ENCODE measurements at places on chromosomes 6 and 20.

- no peak for DNase-seq
Observed at GRCh38 chr6:88298066-88298845, 132.1 kb upstream of the CNR1 start.

DNA sequence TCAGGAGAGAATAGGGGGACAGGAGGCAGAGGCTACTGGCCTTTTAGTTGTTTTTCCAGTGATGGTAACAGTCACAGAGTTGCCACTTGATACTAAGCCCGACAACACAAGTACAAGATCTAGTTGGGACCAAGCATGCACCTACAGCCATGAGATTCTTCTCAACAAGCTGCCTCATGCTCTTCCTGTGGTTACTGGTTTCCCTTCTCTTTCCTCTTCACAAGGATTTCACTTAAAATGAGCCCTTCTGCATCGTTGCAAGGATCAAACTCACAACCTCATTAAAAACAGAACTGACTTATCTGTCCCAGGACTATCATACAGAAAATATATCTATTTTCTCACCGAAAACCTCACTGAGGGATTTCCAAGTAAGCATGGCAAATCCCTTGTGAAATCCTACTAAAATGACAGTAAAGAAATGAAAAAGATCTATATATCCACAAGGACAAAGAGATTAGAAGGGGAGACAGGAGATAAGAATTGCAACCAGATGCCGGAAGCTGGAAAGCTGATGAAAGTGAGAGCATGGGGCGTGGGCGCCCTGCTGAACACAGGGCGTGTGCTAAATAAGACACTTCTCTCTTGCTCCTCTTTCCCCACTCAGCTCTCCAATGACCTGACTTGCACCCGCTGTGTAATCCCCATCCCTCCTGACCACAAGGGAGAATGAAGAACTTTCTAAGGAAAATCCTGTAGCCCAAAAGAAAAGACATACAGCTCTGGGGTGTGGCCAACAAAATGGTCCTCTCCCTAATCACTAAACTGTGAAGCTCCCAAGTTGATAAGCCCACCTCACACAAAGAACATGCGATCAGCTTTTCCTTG, 13.4 kb downstream of the MTFR2 start:
- DNase-seq: no peak

DNA sequence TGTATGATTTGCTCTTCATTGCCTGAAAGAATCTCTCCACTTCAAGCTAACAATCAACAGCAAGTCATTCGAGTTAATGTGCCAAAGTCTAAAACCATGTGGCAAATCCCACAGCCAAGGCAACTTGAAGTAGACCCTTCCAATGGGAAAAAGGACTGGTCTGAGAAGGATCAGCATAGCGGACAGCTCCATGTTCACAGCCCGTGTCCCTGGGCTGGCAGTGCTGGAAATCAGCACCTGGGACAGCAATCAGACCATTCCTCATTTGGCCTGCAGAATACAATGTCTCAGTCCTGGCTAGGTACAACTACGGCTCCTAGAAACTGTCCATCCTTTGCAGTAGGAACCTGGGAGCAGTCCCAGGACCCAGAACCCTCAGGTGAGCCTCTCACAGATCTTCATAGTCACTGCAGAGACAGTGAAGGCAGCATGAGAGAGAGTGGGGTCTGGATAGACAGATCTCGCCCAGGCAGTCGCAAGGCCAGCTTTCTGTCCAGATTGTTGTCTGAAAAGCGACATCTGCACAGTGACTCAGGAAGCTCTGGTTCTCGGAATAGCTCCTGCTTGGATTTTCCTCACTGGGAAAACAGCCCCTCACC, 1.1 kb downstream of the GJA10 start:
- no peak for DNase-seq

DNA sequence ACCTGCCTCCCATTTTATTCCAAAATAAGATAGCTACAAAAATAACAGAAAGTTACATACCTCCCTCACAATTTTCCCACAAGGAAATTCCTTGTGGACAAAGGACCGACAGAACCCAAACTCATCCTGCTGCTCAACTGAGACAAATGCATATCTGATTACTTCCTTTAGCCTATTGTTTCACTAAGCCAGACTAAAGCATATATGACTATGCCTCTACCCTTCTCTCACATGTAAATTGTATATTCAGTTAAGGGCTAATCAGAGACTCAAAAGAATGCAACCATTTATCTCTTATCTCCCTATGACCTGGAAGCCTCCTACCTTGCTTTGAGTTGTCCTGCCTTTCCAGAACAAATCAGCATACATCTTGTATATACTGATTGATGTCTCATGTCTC, 72.1 kb downstream of the MANEA start:
- DNase-seq: no peak

DNA sequence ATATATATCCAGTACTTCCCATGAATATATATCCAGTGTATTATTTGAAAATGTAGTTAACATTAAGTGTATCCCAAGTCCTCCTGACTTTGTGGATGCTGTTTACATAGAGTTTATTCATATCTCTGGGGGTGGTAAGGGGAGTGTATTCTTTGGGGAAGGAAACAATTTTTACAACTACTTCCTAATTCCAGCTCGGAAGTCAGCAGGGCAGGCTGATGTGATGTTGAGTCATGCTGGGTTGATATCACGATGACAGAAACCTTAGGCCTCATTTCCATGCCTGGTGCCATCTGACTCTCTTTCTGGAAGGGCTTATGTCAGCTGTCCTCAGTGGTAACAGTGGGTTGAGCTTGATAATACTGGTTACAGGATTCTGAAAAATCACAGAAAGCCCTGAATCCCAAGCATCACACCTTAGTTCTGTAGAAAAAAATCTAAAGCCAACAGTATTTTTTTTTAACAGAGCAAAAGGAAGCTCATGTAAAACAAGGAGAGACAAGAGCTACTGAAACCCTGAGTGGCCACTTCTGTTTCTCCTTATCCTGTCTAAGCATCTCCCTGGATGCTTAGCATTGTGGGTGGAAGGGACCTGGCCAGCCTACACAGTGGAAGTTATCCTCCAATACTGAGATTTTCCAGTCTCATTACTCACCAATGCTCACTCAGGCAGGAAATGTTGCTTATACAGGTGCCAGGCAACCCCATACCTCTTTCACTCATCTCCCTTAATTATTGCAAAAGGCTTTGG, 75.2 kb upstream of the IYD start:
- DNase-seq: no peak

All from activated CD4-positive, CD25-positive, alpha-beta regulatory T cell (primary cell).